ENCODE measurements at places on chromosomes 2 and 18.

- no peak for DNase-seq
These were observed 2.8 kb downstream of the CIDEA start for GRCh38 chr18:12256951-12257350.

- DNase-seq, result no peak
These were observed 654.3 kb downstream of the METTL4 start for GRCh38 chr18:1916869-1917523.

DNA sequence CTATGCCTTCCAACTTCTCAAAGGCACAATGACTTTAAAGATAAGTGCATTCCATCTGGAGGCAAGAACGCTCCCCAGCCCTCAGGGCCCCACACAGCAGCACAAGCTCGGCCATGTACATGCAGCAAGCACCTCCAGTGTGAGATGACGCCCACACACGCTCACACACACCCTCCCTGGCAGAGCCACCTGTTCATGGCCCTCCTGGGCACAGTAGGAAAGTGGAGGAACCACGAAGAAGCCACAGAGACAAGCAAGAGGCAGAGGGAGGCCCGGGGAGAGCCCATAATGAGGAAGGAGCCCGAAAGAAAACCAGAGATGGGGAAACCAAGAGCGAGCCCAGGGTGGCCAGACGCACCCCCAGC lies 21.7 kb downstream of the BIN1 start:
- DNase-seq, result no peak

DNA sequence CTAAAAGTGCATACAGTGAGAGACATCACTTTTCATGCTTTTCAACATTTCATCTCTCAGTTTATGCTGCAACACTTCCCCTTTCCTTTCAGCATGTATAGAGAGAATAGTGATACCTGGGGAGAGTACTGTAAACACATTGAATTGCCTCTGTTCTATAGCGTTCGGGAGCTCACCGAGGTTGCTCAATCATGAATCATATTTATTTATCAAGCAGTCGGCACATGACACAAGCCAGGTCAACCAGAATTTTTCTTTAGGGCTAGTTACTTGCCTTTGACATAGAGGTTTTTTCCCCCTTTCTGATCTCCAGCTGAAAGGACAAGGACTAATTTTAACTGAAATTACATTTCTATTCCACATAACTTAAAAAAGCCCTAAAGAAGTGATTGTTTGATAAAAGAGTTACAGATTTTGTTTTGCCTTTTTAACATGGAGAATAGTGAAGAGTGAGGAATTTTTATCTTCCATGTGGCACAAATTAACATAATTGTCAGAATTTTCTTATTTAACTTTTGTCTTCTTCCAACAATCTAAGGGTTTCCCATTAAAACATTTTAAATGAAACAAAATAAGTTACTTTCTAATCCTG lies 690.9 kb upstream of the TMEFF2 start:
- DNase-seq, result no peak

DNA sequence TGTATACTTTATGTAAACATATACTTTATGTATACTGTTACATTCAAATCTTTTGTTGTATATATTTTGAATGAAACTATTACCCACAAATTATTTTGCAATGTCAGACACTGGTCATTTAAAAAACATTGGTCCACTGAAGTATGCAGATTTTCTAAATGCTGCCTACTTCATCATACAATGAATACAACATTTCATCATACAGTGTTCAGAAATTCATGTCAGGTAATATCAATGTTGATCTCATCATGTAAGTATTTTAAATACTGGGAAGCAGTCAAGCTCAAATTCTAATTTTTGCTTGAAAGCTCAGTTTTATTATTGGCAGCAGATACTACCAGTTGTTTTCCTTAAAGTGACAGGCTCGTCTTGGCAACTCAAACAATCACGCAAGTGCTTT lies 2.9 kb upstream of the STAT4 start:
- DNase-seq, result no peak

DNA sequence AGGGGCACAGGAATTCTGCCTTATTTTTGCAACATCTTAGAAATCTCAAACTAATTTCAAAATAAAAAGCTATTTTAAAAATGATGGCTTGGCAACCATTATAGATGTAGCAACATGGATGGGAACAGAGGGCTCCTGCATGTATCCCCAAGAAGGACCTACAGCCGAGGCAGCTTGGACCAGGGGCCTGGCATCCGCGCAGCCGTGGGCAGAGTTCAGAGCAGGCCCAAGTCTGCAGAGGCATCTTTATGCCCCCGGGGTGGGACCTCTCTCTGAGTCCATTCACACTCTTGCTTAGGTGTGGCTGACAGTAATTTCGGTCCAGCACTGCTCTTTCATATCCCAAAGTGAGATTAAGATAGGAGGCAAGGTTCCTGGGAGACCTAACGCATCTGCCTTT lies 425.8 kb upstream of the MYT1L start:
- no peak for DNase-seq

- DNase-seq, result no peak
These were observed 23.8 kb upstream of the HNRNPA3 start for GRCh38 chr2:177188482-177189469.

- DNase-seq, result no peak
These were observed 115.2 kb downstream of the MBP start for GRCh38 chr18:77017355-77017754.

DNA sequence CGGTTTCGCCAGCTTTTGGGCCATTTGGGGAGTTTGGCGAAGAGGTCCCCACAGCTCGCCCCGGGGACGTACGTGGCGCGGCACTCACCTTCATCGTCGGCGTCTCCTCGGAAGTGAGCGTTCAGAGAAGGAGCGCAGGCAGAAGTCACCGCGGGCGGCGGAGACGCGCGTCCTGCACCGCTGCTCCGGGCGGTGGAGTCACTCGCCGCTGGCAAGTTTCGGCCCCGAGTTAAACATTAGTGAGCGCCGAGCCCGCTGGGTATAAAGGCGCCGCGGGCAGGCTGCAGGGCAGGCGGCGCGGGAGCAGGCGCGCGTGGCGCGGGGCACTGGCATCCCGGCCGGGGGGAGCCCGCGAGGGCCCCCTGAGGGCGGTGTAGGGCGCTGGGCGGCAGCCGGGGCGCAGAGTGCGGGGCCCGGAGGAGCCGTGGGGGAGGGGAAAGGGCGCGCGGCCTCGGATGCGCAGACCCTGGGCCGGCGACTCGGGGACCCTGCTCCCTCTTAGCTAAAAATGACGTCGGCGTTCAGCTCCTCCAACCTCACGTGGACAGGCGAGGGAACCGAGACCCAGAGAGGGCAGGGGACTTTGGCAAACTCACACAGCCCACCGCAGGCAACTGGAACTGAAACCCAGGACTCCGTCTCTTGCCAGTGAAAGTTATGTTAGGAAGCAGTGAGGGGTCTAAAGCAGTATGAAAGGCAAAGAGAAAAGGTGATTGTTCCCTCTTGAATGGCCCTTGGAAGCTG lies at the start of gene DPP4:
TSS of gene DPP4 (minus strand) at position 328 of the 744 bp plus-strand sequence. CDS start at position 94, 234 bp downstream.
- DNase-seq, result no peak

DNA sequence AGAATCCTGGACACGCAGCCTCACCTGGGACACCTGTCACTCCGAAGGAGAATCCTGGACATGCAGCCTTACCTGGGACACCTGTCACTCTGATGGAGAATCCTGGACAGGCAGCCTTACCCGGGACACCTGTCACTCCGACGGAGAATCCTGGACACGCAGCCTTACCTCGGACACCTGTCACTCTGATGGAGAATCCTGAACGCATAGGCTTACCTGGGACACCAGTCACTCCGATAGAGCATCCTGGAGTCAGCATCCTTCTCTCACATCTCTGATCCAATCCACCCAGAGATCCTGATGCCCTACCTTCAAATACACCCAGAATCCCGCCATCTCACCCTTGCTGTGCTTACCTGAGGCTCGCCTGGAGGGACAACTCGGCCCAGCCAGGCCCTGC lies 154.9 kb downstream of the NDUFA10 start:
- DNase-seq, result no peak

DNA sequence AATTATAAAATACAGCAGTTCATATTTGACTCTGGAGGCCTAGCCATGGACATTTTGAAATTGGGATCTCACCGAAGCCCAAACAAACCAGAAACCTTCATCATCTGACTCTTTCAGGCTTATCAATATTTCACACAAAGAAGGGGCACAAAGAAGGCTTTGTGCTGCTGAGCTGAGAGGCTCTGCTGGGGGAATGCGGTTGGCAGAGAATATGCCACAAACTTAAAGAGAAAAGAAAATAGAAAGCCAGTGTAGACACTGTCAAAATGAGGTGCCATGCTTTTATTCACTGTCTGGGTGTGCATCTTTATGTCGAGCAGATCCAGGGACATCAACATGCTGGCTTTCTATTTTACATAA lies 162.6 kb downstream of the QPCT start:
- DNase-seq, result no peak

Data from stimulated activated CD8-positive, alpha-beta memory T cell treated with anti-CD3 and anti-CD28 coated beads, Interleukin-15, amount 100 ng/mL, for 4 hours (primary cell).